ENCODE measurements at places on chromosomes 2 and 18.

- no peak for DNase-seq
These were observed 867.8 kb upstream of the KLHL29 start for GRCh38 chr2:22517141-22517540.

DNA sequence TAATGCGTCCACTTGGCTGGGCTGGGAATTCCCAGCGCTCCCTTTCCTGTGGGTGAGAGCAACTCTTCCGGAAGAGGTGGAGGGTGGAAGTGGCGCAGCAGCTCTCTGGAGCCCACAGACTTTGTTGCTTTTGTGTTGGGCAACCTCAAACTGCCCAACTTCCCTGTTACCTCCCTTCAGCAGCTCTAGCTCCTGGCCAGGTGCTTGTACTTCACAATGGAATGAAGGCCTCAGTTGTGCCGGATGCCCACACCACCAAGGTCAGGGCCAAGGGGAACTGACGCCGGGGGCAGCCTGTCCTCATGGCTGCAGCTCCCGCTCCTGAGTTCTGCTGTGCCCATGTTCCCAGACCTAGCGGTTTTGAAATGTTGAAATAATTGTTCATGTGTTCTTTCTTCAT is 322.9 kb downstream of the GALR1 start:
- no peak for DNase-seq

- DNase-seq: no peak
These were observed 94.0 kb upstream of the STON1 start for GRCh38 chr2:48435909-48436308.

DNA sequence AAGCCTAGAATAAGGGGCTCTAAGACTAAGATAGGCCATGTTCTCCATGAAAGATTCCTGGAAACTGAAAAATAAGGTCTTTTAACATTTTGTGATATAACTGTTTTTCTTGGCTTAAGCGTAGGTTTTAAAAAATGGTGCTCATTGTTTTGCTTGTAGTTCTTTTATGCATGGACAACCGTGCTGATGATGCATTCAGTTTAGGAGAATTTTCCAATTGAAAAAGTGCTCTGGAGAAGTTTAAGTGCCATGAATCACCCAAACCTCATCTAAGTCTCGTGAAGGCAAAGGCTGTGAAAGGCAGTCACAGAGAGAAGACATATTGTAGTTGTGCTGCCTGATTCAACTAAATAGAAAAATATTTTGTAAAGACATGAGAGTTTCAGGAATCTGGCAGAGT is 111.8 kb upstream of the GAREM1 start:
- no peak for DNase-seq

- no peak for DNase-seq
These were observed 140.1 kb upstream of the RND3 start for GRCh38 chr2:150627526-150627925.

DNA sequence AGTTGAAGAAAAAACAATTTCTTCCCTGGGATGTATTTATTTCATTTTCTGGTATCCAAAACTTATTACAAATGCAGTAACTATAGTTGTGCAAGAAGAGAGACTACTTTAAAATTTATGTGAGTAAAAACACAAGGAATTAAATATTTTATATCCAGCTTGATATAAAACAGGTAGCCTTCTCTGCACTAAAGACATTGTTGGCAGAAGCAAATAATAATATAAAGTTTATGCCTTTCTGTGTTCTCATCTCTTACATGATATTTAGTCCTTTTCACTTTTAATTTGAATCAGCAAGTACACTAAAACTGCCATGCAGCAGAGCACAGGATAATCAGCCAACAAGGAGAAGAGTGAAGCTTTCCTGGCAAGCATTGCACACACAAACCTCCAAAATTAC is 352.7 kb downstream of the ARL6IP6 start:
- no peak for DNase-seq

GRCh38 chr2:43270930-43271615 is 44.7 kb upstream of the ZFP36L2 start:
- DNase-seq: no peak

DNA sequence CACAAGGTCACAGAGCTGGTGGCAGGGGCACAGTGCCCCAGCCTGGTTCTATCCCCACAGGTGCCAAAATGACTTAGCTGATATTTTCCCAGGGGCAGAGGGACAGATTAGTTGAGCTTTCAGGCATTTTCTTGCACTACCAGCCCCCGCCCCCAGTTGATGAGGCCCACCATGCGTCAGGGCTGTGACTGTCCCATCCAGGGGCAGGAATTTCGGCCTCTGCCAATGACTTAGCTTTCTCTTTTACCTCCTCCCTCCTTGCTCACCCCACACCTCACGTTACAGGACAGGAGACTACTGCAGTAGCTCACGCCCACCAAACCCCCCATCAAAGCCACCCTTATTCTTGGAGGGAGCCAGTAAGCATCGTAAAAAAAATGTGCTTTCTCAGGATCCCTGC is 31.5 kb downstream of the MRO start:
- no peak for DNase-seq

DNA sequence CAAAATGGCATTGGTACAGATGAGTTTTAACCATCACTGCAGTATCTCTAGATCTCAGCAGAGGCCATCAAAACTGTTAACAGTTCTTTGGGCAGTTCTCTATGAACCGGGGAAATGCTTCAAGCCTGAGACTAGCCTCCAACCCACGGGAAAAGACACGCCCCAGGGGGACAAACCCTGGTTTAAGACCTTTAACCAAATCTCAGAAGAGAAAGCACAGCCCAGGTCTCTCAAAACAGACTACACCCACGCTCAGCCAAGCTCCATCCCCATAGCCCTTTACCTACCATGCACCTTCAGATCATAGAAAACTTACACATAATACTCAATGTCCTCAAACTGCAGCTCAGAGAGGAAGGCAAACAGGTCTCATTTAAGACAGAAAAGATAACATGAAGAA is 78.3 kb downstream of the TMEM163 start:
- no peak for DNase-seq
